ENCODE measurements at places on chromosomes 7 and 10.

DNA sequence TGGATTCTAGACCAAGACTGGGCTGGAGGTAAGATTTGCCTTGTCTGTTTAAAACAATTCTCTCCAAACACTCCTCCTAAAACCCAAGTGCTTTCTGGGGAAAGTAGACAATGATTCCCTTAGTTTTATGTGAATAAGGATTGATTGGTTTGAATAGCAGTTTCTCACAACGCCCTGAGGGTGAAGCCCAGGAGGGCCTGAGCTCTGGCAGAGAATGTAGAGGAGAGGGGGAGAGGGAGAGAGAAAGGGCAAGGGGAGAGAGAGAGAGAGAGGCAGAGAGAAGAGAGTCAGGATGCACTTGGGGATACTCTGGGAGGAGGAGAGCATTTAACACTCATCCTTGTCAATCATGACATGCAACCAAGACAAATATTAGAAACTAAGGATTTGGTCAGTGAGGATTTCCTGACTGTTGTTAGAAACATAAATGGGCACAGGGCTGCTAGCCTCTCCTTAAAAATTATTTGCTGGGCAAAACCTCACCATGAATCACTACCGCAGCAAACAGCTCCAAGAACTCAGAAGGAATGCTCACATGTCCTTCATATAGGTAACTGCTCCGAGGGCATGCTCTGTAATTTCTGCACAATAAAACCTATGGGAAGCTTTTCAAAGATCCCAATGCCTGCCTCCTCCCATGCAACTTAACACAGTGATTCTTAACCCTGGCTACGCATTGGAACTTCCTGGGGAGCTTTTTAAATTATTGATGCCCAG, 55.2 kb upstream of the RAPGEF5 start:
- DNase-seq = no peak

DNA sequence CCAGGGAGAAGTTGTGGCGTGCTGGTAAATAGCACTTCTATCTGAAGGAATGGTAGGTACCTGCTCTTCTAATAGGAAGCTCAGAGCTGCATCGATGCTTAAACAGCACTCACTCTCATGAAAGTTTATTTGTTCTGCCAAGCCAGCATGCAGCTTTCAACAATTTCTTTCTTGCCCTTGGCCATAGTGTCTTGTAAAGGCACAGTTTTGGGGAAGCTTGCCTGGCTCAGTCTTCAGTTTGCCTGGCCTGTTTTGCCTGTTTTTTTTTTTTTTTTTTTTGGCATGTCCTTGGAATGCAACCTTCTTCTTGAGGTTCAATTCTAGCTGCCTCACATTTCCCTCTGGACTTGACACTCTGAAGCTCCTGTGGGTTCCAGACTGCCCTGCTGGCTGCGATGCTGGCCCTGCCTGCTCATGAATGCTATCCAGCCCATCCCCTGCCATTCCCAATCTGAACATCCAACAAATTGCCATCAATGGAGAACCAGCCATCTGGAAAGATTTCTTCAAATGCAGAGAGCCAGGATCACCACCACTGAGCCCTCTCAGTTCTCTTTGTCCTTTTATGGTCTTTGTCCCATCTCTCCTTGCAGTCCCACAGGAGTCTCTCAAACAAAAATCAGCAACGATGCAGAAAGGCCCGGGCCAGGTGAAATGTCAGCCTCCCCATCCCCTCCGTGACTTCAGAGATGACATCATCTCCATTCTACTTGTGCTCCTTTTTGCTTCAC, 133.9 kb downstream of the ANLN start:
- DNase-seq = no peak

DNA sequence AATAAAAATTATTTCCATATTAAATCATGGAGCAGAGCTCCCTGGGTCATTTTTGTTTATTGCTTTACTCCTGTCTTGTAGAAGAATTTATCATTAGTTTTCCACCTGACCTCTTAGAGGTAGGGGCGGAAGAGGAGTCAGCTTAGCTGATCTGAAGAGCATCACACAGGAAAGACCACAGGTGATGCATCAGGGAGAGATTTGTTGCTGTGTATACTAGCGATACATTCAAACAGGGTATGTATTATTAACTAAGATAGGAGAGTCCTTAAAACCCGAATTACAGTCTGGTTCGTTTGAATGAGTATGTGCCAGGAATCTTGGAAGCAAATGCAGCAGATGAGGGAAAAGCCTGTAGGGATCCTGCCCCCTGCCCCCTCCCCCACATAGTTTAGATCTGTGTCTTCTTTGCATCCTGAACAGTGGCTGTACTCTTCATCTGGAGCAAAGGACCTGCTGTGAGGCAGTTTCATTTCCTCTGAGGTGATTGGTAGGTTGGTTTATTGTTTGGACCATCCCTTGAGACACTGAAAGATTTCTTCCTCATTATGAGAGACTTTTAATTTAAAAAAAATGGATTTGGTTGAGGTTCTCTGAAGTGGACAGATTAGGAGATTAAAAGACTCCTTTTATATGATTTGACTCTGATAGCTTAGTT, 177.0 kb downstream of the SND1 start:
- DNase-seq = no peak

GRCh38 chr10:101485681-101486554, 102.1 kb downstream of the POLL start:
- peak; percentile 5 for DNase-seq

- peak; percentile 92 for DNase-seq
Measured at GRCh38 chr7:143263266-143264195, at the start of gene GSTK1. Gene GSTK1, plus strand, starts transcription at chr7:143263441. Its CDS starts 73 bp downstream, at chr7:143263514.
